ENCODE measurements at places on chromosomes 16 and 17. TPM values are rescaled to one million over a fixed set of nuclear protein-coding genes. Genes with fewer than 3 reads are reported as not detected.

DNA sequence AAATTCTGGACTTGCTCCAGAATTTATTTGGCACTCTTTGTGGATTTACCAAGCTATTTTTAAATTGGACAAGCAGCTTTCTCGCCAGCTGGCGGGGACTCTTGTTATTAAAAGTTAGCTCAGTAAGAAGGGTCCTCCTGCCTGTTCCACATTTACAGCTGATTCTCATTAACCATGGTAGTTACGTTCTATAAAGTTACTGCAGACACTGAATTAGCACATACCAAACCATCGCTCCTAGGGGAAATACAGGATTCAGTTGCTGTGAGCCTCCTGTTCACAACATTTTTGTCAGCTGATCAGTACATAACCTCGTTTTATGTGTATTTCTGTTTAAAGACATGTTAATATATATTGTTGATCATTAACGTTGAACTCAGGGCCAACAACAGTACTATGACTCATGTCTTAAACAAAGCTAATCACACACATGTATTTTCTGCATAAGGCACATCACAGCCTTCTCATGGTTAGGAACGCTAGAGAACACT is 4.2 kb downstream of the LDAF1 start:
- peak overlapping the region; percentile 65 for H3K27ac ChIP-seq
- peak; percentile 72 for DNase-seq
- no peaks in the 10 kb centered on the region for H3K27me3 ChIP-seq
- peaks cover 55% of the 10 kb centered on the region for H3K4me1 ChIP-seq

DNA sequence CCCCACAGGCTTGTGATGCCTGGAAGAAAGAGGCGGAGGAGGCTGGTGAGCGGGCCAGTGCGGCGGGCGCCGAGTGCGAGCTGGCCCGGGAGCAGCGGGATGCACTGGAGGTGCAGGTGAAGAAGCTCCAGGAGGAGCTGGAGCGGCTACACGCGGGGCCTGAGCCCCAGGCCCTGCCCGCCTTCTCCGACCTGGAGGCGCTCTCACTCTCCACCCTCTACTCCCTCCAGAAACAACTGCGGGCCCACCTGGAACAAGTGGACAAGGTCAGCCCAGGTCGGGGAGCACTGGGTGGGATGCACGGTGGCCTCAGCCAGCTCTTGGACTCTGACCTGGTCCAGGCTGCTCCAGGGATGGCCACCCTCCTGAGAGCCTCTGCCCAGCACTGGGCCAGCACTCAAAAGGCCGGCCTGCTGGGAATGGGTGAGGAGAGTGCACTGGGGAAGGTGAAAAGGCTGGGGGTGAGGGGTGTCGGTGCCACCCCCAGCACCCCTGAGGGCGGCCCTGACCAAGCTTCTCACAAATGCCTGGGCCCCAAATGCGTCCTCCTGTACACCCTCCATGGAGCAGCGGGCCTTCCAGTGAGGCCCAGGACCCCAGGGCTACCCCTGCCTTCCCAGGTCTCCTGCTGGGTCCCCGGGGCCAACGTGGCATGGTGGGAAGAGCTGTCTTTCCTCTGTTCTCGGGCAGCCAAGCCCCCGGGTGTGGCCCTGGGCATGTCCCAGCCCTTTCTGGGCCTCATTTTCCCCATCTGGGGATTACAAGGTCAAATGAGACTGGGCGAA is 20.8 kb downstream of the UNC13D start:
- H3K4me3 ChIP-seq: no peak overlapping the region
- no peak for DNase-seq
- H3K27me3 ChIP-seq: no peaks in the 10 kb centered on the region
- H3K36me3 ChIP-seq: peaks cover 64% of the 10 kb centered on the region
- no peak overlapping the region for H3K27ac ChIP-seq
- peaks cover 13% of the 10 kb centered on the region for H3K4me1 ChIP-seq

GRCh38 chr17:47982645-47983390 is 11.9 kb downstream of the CDK5RAP3 start:
- H3K27ac ChIP-seq: no peak overlapping the region
- no peak for DNase-seq

DNA sequence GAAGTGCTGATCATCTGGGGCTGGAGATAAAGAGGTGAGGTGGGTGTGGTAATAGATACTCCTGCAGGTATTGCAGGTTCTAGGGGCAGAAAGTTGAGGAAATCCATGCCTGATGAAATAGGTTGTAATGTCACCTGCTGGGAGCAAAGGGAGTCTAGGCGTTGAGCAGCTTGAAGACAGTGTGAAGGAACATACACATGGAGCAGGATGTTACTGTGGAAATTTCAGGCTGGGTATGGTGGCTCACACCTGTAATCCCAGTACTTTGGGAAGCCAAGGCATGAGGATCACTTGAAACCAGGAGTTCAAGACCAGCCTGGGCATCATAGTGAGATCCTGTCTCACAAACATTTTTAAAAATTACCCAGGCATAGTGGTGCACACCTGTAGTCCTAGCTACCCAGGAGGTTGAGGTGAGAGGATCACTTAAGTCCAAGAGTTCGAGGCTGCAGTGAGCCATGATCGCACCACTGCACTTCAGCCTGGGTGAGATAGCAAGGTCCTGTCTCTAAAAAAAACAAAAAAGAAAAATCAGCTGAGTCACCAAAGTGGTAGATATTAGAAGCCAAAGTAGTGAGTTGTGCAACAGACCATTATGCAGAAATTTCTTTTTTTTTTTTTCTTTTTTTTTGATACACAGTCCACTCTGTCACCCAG is 9.1 kb upstream of the CRYBA1 start:
- H3K36me3 ChIP-seq: no peaks in the 10 kb centered on the region
- peak overlapping the region; percentile 70 for H3K27ac ChIP-seq
- H3K4me3 ChIP-seq: no peak overlapping the region
- H3K4me1 ChIP-seq: peaks cover 23% of the 10 kb centered on the region
- DNase-seq: no peak

- no peak for DNase-seq
- no peaks in the 10 kb centered on the region for H3K36me3 ChIP-seq
- no peak overlapping the region for H3K4me3 ChIP-seq
- H3K27ac ChIP-seq: no peak overlapping the region
- peaks cover 21% of the 10 kb centered on the region for H3K4me1 ChIP-seq
These were observed 51.7 kb downstream of the WNT3 start for GRCh38 chr17:46766493-46767491.

DNA sequence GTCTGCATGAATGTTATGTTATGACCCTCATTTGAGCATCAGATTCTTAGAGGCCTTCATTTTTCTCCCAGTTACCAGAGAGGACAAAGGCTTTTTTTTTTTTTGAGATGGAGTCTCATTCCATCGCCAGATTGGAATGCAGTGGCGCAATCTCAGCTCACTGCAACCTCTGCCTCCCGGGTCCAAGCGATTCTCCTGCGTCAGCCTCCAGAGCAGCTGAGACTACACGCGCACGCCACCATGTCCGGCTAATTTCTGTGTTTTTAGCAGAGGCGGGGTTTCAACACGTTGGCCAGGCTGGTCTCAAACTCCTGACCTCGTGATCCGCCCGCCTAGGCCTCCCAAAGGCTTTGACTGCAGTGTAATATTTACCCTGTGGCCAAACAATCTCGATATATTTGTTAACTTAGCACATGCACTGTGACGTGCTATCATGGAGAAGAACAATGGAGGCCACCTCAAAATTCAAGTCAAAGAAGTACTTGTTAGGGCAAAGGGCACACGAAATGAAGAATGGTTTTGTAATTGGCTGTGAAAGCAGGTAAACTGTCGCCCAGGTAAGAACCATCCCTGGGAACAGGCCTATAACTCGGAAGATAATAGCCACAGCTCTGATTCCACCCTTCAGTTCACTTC is 303.4 kb downstream of the SLC39A11 start:
- H3K4me3 ChIP-seq: no peak overlapping the region
- H3K36me3 ChIP-seq: no peaks in the 10 kb centered on the region
- no peaks in the 10 kb centered on the region for H3K27me3 ChIP-seq
- H3K4me1 ChIP-seq: no peaks in the 10 kb centered on the region
- H3K27ac ChIP-seq: no peak overlapping the region
- DNase-seq: no peak

GRCh38 chr16:27472091-27473020 is 70.4 kb downstream of the IL21R start:
- no peak overlapping the region for H3K27ac ChIP-seq
- no peak for DNase-seq
- H3K36me3 ChIP-seq: peaks cover 90% of the 10 kb centered on the region
- H3K4me1 ChIP-seq: peaks cover 10% of the 10 kb centered on the region

- H3K27ac ChIP-seq: no peak overlapping the region
- H3K4me1 ChIP-seq: no peaks in the 10 kb centered on the region
- no peaks in the 10 kb centered on the region for H3K36me3 ChIP-seq
- H3K4me3 ChIP-seq: no peak overlapping the region
- no peak for DNase-seq
These were observed 17.2 kb upstream of the METRNL start for GRCh38 chr17:83062011-83062817.

- H3K27ac ChIP-seq: peak overlapping the region; percentile 75
- H3K4me1 ChIP-seq: peaks cover 24% of the 10 kb centered on the region
- no peak overlapping the region for H3K4me3 ChIP-seq
- no peaks in the 10 kb centered on the region for H3K36me3 ChIP-seq
- peak; percentile 77 for DNase-seq
These were observed 6.8 kb upstream of the CYB5B start for GRCh38 chr16:69417520-69418199.

DNA sequence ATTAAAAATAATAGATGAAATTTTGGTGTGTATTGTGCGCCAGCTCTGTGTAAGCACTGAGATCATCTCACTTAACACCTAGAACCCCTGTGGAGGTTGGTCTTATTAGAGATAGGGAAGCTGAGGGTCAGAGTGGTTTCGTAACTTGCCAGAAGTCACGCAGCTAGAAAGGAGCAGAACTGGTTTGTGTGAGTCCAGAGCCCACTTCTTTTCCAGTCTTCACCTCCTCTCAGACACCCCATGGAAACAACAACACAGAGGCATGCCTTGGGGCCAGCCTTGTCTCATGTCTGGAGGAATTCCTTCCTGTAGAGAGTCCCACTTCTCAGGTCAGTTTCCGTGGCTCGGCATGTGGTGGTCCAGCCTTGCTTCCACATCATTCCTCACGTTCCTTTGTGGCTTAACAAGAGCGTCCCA is 16.5 kb downstream of the YPEL2 start:
- H3K27ac ChIP-seq: no peak overlapping the region
- H3K4me3 ChIP-seq: no peak overlapping the region
- no peaks in the 10 kb centered on the region for H3K27me3 ChIP-seq
- H3K36me3 ChIP-seq: no peaks in the 10 kb centered on the region

GRCh38 chr17:44844390-44844830 is 3.3 kb upstream of the HIGD1B start:
- no peak overlapping the region for H3K27ac ChIP-seq
- H3K27me3 ChIP-seq: no peaks in the 10 kb centered on the region
- no peaks in the 10 kb centered on the region for H3K4me1 ChIP-seq
- H3K4me3 ChIP-seq: no peak overlapping the region
- H3K36me3 ChIP-seq: no peaks in the 10 kb centered on the region

- no peaks in the 10 kb centered on the region for H3K4me1 ChIP-seq
- no peak for DNase-seq
- H3K36me3 ChIP-seq: no peaks in the 10 kb centered on the region
- H3K27ac ChIP-seq: no peak overlapping the region
These were observed 24.9 kb upstream of the CRYM start for GRCh38 chr16:21302898-21303528.

DNA sequence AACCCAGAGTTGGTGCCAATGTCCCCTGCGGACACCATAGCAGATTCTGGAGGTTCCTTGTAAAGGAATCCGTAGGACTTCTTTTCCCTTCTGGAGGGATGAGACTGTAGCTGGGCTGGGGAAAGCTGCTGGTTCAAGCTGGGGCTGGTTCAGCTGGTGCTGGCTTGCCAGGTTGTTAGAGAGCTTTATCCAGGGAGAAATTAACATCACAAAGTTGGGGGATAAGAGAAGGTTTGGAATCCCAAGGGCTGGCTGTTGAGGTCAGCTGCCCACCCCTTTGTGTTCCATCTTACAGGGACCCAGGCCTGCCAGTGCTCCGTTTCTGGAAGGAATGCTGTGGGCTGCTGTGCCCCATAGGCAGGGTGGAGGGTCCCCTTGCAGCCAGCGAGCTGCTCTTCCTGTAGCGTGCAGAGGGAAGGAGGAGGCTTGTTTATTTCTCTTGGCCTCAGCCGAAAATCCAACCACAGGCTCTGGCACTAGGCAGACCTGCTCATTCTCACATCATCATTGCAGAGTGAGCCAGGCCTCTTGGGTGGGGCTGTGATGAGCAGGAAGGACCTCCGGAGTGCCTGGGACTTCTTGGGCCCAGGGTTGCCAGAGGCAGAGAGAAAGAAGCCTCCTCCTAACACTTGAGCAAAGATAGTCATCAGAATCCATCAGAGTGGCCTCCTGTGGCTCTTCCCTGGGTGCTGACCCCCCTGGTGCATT is 251.1 kb downstream of the SEC14L1 start:
- no peaks in the 10 kb centered on the region for H3K36me3 ChIP-seq
- peaks cover 85% of the 10 kb centered on the region for H3K4me1 ChIP-seq
- no peak for DNase-seq
- peak overlapping the region; percentile 73 for H3K27ac ChIP-seq

DNA sequence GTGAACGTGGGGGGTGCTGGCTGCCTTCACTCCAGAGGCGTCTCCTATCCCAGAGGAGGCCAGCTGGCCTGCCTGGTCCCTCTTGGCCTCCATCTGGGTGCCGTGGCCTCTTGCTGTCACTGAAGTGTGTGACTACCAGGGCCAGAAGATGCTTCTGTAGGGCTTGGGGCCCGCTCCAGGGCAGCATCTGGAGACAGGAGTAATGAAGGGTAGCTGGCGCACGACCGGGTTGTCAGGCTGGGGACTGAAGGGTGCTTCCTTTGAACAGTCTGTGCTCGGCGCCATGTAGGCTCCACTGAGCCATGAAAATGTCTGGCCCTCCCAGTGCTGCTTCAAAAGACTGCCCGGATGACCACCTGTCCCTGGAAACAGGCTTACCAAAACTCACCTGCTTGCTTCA is 31.3 kb downstream of the ASIC2 start:
- no peak for DNase-seq
- H3K4me1 ChIP-seq: no peaks in the 10 kb centered on the region
- no peaks in the 10 kb centered on the region for H3K27me3 ChIP-seq
- no peak overlapping the region for H3K27ac ChIP-seq
- H3K36me3 ChIP-seq: no peaks in the 10 kb centered on the region
- no peak overlapping the region for H3K4me3 ChIP-seq

DNA sequence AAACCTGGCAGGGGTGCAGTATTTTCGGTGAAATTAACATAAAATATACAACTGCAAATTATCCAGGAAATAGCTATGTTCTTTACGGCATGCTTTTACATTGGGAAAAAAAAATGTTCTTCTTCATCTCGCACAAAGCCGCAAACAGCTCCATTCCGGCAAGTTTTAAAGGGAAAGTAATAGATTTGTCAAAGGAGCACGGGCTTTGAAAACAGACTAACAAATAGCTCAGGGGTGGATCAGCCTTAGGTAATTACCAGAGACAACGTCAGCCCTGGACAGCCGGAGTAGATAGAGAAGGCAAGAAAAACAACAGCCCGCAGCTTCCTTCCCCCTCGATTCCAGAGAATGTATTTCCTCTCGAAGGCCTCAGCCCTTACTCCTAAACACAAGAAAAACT is 222.5 kb downstream of the C16orf78 start:
- no peak overlapping the region for H3K27ac ChIP-seq
- no peak overlapping the region for H3K4me3 ChIP-seq
- no peaks in the 10 kb centered on the region for H3K27me3 ChIP-seq
- H3K4me1 ChIP-seq: no peaks in the 10 kb centered on the region
- H3K36me3 ChIP-seq: no peaks in the 10 kb centered on the region

The CCL4 gene
- total RNA-seq: 0.72 TPM

The MGAT5B gene
- total RNA-seq: 0.26 TPM

The RSKR gene
- total RNA-seq: 5.4 TPM

The TBKBP1 gene
- total RNA-seq: 14.6 TPM

The KCNAB3 gene
- total RNA-seq: not detected

The HP gene
- total RNA-seq: 4.9 TPM

The GUCY2D gene
- total RNA-seq: not detected

The CDH3 gene
- total RNA-seq: 0.64 TPM

The ACSM3 gene
- total RNA-seq: 5.5 TPM

The TBX6 gene
- total RNA-seq: 2.8 TPM

The MPV17L gene
- 18.3 TPM for total RNA-seq

The C17orf107 gene
- total RNA-seq: 0.98 TPM

The BORCS6 gene
- total RNA-seq: 10.8 TPM

The ESRP2 gene
- 0.13 TPM for total RNA-seq

The TAC4 gene
- total RNA-seq: not detected
